ENCODE measurements at places on chromosomes 7 and 10. TPM values are rescaled to one million over a fixed set of nuclear protein-coding genes. Genes with fewer than 3 reads are reported as not detected.

Gene DPCD
- not detected for total RNA-seq

GRCh38 chr7:149005427-149006344 lies 22.6 kb downstream of the PDIA4 start:
- peak; percentile 67 for DNase-seq

Gene FAM185A
- 4.9 TPM for total RNA-seq

DNA sequence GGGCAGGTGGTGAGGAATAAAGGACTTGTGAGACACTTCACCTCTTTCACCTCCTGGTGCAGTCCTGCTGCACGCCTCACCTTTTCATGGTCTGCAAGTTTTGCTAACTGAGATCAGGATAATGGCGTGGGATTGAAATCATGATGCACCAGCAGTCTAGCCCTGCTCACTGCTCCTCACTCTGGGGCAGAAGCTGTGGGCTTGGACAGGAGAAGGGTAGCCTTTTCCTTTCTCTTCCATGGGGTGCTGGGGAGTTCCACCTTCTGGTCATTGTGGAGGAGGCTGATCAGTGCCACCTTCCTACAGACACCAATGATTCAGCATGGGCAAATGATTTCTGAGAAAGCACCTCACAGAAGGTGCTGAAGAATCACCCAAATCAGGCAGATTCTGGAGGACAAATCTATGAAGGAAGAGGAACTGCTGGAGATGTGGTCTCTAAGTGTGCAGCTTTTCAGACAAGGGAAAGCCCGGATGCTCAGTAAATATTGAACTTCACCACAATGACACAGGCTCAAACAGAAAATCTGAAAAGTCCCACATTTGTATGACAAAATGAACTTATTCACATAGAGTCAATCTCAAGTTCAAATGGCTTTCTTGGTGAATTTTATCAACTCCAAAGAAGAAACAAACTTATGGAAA lies 19.7 kb downstream of the MBL2 start:
- no peak for DNase-seq

DNA sequence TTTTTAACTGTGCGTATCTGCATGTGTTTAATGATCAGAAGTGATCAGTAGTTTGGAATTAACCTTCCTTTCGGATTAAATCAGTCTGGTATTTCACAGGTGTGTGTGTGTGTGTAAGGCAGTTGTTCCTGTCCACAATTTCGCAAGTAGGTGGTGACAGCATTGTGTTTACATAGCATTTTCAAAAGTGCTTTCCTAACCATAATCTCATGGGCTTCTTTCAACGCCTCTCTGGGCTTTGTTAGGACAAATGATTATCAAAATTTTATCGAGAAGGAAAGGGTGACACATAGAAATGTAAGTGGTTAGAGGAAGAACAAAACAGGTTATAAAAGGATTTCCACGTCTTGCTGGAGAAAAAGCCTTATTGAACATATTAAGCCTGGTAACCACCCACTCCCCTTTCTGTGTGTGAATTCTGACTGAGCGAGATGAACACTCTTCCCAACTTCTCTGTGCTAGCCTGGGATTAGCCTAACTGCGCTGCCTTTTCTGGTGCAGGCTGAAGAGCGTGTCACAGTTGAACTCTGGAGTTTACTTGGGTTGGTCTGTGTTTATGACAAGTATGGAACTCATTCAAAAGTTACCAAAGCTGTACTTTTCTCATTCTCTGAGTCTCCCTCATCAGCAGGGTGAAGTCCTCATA lies 292.3 kb upstream of the PITRM1 start:
- DNase-seq, result no peak

Gene NUTM2E
- 0.44 TPM for total RNA-seq

GRCh38 chr10:118809357-118810220 lies 54.8 kb upstream of the CACUL1 start:
- DNase-seq, result no peak

Gene ST8SIA6
- 4.1 TPM for total RNA-seq

DNA sequence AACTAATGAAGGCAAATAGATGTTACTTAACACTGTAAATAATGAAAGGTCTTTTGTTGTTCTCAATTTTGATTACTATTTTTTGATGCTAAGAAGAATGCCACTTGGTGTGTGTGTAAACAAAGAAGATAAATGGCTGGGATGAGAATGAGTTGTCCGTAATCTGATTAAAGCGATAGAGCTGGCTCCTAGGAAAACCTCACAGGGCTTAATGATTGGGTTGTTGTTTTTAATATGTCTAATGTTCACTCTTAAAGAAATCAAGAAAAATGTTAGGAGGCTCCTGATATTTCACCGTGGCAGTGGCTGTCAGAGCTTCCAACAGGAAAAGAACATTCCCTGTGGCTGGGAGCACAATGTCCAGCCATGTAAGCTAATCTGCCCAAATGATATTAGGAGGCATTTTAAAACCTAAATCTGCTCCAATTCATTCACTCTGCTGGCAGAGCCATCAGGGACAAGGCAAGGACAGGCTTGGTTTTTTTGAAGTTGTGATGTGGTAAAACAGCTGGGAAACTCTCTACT lies 243.9 kb downstream of the SNX10 start:
- DNase-seq, result no peak

Gene LOXL4
- total RNA-seq, result not detected

Gene FAM25C
- total RNA-seq, result not detected

Data from T-helper 17 cell (primary cell).